ENCODE measurements at places on chromosomes 3 and 15.

DNA sequence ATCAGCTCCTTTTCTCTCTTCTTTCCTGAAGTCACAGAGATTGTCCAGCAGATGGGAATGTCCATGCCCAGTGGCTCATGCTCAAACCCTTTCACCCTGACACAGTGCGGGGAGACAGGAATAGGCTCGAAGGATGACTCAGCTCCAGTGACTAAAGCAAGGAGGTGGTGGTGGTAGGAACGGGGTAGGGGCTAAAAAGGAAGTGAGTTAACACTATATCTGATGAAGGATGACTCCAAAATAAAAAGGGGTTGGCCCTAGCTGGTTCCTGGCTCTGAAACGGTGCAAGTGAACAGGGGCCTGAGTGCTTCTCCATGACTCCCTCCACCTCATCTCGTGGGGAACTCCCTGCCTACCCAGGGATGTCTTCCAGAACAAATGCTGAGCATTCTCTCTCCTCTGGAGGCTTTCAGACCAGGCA, 167.4 kb upstream of the LPP start:
- no peak for DNase-seq

- no peak for DNase-seq
Observed at GRCh38 chr15:79370716-79371115, 59.8 kb downstream of the TMED3 start.

GRCh38 chr15:80266113-80266512, 14.1 kb upstream of the CTXND1 start:
- DNase-seq = no peak

DNA sequence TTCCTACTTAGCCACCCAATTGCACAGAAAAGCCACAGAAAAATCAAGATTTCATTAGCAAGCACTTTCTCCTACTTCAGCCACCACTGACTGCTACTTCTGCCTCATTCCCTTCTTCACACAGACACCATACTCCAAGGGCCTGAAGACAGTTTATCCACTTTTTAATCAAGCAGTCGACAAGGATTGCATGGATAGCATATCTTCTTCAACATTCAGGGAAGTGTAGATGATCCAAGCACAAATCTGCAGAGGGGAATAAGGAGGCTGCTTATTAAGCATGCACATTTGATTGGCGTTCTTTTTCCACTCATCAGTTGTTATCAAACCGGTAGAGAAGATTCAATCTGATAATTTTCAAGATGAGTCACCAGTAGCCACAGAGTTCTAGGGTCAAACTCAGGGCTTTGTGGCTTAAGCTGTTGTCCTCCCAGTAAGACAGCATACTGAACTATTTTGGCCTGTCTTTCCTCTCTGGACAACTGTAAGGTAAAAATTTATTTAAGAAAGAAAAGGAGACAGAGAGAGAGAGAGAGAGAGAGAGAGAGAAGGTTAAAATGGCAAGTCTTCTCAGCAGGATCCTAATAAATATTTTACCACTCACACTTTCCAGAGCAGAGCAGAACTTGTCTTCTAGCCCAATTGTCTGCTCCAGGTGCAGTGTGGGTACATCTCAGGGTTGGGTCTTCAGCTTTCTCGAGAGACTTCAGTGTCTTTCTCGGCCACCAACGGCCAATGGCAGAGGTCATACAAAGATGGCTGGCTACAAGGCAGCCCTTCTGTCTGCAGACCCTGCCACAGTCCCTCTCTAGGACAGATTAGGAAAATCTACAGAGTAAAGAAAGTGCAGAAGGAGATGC, 80.6 kb upstream of the BHLHE40 start:
- DNase-seq = no peak

Measured in stimulated activated CD4-positive, alpha-beta T cell treated with anti-CD3 and anti-CD28 coated beads, TNF-alpha, amount 100 ng/mL, for 4 hours (primary cell).